CD4-positive, alpha-beta T cell treated with Interleukin-6 at 100 ng/mL for 8 hours (primary cell): ENCODE measurements at places on chromosomes 12 and 14.

DNA sequence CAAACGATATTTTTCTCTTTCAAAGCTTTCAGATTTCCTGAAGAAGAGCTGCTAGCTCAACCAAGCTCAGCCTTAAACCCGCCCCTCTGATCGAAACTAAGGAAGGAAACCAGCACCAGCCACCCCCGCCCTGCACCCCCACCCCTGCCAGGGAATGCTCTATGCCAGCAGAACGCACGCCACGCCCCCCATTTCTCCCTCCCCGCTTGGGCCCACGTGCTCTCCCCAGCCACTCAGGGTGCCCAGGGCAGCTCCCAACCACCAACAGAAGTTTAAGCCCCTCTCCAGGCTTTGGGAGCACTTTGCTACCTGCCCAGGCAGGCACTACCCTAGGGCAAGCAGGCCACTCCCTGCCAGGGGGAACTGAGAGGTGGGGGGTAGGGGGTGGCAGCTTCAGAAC, 18.8 kb upstream of the KRT78 start:
- peak; percentile 62 for DNase-seq

GRCh38 chr14:58703161-58703506, 65.4 kb downstream of the DACT1 start:
- no peak for DNase-seq

- no peak for DNase-seq
Observed at GRCh38 chr14:57160333-57160732, 108.4 kb downstream of the EXOC5 start.

DNA sequence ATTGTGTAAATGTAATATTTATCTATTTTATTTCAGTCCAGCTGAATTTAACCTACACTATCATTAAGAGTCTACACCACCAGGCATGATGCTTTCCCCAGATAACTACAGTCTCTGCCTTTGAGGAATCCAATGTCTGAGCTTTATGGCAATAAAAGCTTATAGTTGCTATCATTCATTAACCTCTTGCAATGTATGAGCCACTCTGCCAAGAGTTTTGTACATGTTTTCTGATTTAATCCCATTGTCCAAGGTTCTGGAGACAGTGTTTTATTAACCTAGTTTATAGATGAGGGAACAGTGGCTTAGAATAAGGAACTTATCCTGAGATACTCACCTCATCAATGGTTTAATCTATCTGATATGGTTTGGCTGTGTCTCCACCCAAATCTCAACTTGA, 17.1 kb upstream of the KITLG start:
- no peak for DNase-seq

- DNase-seq: no peak
Observed at GRCh38 chr14:85622106-85622505, 92.2 kb downstream of the FLRT2 start.

GRCh38 chr14:74578479-74578878, 33.6 kb downstream of the LTBP2 start:
- no peak for DNase-seq

DNA sequence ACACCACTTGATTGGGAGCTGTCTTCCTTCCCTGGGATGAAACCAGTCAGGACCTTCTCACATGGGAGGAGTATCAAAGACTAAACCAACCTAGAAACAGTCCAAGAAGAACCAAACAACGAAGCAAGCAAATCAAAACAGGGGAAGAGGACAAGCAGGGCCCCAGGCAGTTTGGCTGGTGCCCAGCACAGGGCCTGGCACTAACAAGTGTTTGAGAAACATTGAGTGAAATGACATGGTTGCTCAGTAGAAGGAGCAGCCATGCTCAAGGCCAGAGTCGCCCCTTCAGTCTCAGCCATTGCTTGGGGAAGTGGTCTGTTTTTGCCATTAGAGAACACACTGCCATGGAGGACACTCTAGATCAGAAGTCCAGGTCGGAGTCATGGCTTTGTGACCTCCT, 323.1 kb downstream of the CACNA1C start:
- DNase-seq: no peak
